T-helper 2 cell treated with Interferon-gamma antibody and Interleukin-4, amounts not matched to agents 5 μg/mL and 100 μg/mL, for 36 hours (primary cell): ENCODE measurements at places on chromosomes 12 and 14.

DNA sequence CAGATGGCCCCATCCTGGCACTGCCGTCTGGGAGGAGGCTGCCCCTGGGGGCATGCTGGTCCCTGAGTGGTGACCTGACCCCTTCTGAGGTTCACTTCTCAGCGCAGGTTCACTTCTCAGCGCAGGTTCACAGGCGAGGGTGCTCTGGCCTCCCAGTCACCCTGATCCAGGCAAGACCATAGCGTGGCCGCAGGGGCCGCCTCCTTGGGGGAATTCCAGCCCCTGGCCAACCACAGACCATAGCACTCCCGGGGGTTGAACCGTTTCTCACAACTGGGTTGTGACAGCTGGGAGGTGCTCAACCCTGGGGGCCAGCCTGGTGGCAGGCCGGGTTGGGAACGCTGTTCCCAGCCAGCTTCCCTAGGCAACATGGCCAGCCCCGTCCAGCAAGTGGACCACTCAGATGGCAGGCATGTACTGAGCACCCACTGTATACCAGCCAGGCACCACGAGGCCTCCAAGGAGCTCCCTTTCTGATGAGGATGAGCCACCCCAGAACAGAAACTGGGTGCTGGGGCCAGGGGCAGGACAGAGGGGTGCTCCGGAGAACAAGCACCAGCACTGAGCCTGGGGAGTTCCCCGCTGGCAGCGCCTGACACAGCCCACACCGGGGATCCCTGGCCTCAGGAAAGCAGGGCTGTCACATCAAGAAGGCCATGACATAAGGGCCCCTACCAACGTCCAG is 28.3 kb upstream of the ZFP36L1 start:
- no peak for DNase-seq

DNA sequence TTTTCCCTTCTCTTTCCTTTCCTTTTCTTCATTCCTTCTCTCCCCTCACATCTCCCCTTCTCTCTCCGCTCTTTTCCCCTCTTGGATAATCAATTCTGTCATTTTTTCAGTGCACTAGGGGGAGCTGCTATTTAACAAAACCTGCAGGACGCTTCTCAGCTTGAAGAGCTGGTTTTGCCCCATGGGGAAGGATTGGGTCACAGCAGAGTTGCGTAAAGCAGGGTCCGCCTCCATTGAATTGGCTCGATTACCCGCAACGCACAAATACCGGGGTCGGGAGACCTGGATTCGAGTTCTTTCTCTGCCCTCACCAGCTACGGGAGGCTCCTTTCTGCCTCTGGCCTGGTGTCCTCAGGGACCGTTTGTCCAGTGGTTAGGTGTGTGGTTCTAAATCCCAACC is 42.1 kb upstream of the CHGA start:
- no peak for DNase-seq

DNA sequence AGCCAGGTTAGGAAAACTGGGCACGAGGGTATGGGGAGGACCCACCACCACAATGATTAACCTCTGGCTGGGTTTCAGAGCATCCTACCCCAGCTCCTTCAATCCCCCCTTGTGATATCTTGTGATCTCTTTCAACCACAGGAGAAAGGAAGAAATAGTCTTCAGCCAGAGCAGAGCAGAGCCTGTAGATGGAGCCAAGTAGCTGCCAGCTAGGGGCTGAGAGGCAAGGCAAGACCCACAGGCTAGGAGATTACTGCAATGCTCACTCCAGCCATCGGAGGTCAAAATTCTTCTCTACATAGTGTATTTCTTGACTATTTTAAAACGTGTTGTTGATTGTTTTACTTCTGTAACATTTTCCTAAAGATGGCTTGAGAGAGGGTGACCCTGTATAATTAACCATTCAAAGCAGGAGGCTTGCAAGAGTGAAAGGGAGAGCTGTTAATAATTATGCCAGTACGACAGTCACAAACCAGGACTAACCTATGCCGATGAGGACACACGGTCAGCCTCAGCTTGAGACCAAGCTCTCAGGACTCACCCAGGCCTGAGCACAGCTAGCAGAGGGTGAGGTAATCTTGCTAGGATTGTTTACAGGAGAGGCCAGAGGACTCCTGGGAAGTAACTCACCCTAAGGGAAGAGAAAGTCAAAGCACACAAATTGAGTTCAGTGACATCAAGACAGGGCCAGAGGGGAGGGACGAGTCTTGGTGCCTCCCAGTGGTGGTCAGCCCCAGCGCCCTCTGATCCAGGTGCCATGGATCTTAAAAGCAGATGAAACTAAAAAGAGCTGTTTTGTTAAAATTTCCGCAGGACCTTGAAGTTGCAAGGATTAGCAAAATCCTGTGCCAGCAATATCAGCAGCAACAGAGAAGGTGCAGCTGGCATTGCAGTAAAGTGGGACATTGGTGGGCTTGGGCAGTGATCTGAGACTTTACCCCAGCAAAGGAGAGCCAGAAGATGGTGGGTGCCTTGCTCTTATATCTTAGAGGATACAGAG is 29.8 kb upstream of the CDKN3 start:
- no peak for DNase-seq

DNA sequence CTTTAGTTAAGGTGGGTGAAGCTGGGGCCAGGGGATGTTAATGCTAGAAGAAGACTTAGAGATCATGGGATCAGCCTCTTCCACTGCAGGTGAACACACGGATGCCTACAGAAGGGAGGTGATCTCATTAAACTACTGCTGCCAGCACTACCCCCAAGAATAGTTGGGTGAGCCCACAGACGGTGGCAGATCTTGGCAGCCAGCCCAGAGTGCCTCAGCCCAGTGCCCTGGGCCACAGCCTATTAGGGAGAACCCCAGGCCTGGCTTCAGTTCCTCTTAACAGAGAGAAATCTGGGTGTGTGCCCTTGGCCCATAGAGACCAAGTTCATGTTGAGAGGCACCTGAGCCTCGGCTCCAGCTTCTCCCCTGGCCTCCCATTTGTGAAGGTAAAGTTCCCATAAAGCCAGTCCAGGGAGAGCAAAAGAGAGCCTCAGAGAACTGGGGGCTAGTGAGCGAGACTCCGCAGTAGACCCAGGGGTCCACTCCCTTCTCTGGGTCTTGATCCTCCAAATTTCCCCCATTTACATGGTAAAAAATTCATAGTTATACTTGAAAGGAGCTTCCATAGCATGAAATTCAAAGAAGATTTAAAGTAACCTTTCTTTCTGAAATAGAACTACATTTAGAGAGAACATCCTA is 125.0 kb upstream of the CCND2 start:
- peak; percentile 4 for DNase-seq

DNA sequence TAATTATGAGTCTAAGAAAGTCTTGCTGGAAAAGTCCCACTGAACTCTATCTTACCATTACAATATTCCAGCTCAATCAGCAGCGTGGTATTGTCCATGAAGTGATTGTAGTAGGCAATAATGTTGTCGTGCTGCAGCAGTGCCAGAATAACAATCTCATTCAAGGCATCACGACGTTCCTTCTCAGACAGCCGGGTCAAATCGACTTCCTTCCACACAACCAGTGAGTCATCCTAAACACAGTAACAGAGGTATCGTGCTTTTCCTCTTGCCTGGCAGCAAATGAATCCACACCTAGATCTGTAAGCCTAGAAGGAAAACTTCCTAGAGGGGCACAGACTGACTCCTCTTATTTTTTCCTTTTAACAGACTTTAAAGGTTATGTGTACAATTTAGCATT is 2.9 kb downstream of the NEK9 start:
- no peak for DNase-seq

DNA sequence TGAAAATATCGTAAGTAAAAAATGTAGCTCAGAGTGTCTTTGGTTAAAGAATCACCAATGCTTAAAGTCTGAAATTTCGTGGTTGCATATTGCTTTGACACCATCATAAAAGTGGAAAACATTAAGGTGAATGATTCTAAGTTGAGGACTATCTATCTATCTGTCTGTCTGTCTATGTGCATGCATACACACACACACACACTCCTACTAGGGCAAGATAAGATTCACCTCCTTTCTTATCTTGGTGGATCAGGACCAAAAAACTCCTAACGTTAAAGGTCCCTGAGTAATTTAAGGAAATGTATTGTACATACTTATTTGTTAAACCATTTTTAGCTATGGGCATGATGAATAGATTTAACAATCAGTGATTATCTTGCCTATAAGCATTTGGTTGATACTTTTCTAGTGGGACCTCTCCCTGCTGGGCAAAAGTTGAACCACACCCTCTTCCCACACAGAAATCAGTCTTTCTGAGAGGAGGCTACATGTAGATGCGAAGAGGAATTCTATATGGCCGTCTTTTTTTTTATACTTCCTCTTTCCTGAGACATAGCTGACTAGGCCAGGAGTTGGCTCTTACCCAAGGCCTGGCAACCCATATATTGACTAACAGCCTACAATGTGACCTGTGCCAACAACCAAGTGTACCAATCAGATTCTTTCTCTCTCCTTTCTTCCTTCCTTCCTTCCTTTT is 19.3 kb upstream of the LLPH start:
- no peak for DNase-seq
